Spinal cord (tissue), 10 donors: ENCODE measurements at places on chromosomes 3 and 15. TPM values are rescaled to one million over a fixed set of nuclear protein-coding genes. Genes with fewer than 3 reads are reported as not detected.
A peak's percentile ranks its signal among the peaks of the same experiment; 100 is the strongest.

CILP gene
- 0.89 TPM for total RNA-seq

PPP1R2 gene
- total RNA-seq, result 57.6 TPM

DNA sequence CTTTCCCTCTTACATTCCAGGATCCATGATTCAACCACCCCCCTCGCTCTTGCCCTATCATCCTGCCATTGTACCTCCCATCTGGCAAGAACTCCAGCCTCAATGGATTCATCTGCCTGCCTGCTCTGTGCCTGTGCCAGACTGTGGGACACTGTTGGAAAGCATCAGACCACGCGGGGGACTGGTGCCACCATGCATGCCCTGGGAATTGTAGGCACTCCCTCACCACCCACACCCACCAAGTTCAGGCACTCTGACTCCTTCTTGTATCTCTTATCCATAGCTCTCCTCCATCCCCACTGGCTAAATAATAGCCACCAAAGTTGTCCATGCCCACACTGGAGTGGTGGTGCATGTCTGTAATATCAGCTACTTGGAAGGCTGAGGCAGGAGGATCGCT lies 143.8 kb downstream of the TPRA1 start:
- H3K4me3 ChIP-seq, result no peak overlapping the region
- H3K27ac ChIP-seq, result no peak overlapping the region
- H3K36me3 ChIP-seq, result no peaks in the 10 kb centered on the region
- no peaks in the 10 kb centered on the region for H3K27me3 ChIP-seq
- peaks cover 17% of the 10 kb centered on the region for H3K4me1 ChIP-seq
- no peak for DNase-seq

DNA sequence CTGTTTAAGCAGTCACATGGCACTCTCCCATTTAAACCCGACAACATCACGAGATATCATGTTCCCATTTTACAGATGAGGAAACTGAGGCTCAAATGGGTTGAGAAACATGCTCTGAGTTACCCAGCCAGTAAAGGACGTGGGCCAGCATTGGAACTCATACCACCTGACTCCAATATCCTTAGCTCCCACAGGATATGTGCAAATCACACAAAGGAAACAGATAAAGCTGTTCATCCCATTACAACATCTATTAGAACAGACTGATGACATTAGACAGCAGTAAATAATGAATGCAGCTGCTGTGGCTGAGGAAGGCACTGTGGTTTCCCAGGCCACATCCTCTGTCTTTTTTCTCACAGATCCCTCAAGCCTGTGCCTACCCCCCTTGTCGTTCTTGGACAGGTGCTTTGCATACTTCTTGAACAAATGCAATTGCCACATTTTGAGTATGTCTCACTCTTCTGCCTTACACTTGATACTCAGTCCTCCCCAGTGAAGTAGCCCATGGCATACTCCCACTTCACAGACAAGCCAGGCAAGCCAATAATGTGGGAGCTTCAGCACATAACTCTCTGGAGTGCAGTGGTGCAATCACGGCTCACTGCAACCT lies 17.7 kb downstream of the FRMD4B start:
- H3K27me3 ChIP-seq, result no peaks in the 10 kb centered on the region
- H3K27ac ChIP-seq, result no peak overlapping the region
- peaks cover 7% of the 10 kb centered on the region for H3K4me1 ChIP-seq
- H3K36me3 ChIP-seq, result no peaks in the 10 kb centered on the region

DNA sequence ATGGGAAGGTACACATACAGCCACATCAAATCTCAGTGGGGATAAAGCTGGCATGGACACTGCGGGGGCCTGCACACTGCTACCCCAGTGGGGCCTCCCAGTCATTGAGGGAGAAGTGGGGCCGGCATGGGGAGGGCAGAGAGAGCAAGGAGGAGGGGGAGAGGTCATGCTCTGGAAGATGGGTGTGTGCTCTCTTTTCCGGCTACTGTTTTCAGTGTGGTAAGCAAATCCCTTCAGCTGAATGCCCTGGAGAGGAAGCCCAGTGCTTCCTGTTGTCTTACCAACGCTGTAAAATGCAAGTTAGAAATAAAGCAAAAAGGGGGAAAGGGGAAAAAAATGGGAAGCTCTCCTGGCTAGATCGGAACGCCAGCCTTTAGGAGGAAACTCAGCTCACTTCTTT lies 30.8 kb downstream of the NRROS start:
- H3K27ac ChIP-seq, result no peak overlapping the region
- no peaks in the 10 kb centered on the region for H3K36me3 ChIP-seq
- peaks cover 7% of the 10 kb centered on the region for H3K4me1 ChIP-seq

- no peak overlapping the region for H3K27ac ChIP-seq
- H3K27me3 ChIP-seq, result no peaks in the 10 kb centered on the region
- H3K4me1 ChIP-seq, result no peaks in the 10 kb centered on the region
- H3K36me3 ChIP-seq, result no peaks in the 10 kb centered on the region
- DNase-seq, result peak; percentile 66
These were observed 3.6 kb upstream of the CCR4 start for GRCh38 chr3:32947789-32948238.

GRCh38 chr3:24688446-24689148 lies 193.9 kb upstream of the THRB start:
- no peak for DNase-seq
- H3K4me3 ChIP-seq, result no peak overlapping the region
- H3K36me3 ChIP-seq, result no peaks in the 10 kb centered on the region
- H3K27me3 ChIP-seq, result no peaks in the 10 kb centered on the region
